Activated T-cell treated with anti-CD3 and anti-CD28 coated beads, Interleukin-2, amount 50 U/mL, for 24 hours (primary cell): ENCODE measurements at places on chromosomes 3 and 15.

GRCh38 chr3:46996689-46997452, 17.4 kb downstream of the NBEAL2 start:
- no peak for DNase-seq

DNA sequence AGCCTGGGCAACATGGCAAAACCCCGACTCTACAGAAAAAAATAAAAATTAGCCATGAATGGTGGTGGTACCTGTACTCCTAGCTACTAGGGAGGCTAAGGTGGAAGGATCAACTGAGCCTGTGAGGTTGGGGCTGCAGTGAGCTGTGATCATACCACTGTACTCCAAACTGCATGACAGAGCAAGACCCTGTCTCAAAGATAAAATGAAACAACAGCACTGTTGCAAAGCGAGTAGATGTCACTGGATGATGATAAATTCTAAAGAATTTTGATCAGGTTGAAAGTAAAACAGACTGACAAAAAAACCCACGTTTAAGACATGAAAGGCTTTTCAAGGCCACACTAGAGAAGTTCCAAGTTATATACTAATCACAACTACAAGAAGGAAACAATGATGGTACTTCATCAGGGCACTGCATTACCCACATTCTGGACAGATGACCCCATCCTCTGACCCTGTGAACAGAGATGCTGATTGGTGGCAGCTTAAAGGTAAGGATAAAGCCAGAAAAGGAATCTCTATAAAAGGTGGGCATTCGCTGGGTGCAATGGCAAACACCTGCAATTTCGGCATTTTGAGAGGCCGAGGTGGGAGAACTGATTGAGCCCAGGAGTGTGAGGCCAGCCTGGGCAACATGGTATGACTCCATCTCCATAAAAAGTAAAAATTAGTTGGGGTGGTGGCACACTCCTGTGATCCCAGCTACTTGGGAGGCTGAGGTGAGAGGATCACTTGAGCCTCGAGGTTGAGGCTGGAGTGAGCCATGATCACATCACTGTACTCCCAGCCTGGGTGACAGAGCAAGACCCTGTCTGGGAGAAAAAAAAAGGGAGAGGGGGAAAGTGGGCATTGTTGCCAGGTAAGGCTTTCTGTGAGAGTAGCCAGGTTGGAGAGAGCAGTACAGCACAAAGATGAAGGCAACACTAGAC, 59.2 kb downstream of the TBL1XR1 start:
- no peak for DNase-seq

GRCh38 chr15:45943240-45943639, 308.4 kb downstream of the SQOR start:
- no peak for DNase-seq

DNA sequence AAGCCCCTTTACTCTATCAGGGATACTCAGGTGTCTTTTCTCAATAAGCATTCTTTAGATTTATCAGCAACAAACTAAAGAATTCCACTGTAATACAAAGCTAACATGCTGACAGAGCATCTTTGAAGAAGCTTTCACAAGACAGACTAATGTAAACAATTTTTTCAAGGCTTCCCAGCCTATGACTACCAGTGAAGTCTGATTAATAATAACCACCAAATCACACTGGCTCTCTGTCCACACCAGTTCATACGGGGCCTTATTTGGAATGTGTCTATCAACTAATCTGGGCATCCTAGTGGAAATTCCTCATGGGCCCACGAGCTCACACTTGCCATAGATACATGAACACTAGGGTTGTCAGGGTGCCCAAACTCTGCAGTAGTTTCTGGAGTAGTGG, 84.5 kb downstream of the EFL1 start:
- DNase-seq = no peak

GRCh38 chr15:29635513-29636098, 186.7 kb downstream of the TJP1 start:
- no peak for DNase-seq

DNA sequence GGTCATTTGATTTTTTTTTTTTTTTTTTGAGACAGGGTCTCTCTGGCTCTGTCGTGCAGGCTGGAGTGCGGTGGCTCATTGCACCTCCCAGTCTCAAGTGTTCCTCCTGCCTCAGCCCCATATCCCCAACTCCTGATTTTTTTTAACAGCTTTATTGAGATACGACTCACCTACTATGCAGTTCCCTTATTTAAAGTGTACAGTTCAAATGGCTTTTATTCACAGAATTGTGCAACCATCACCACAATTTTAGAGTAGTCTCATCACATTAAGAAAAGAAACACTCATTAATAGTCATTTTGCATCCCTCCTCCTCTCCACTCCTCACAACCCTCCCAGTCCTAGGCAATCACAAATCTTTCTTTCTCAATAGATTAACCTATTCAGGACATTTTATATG, 1.9 kb upstream of the TRA2B start:
- DNase-seq = no peak
